Cerebellar nuclear complex (tissue), 1 donor: ENCODE measurements at places on chromosomes 11 and 22.

- DNase-seq, result no peak
Measured at GRCh38 chr11:130208241-130209127, 48.9 kb downstream of the ST14 start.

GRCh38 chr11:110217223-110217877 is 79.1 kb downstream of the RDX start:
- DNase-seq, result no peak

- no peak for DNase-seq
Measured at GRCh38 chr11:114077482-114078305, 18.2 kb downstream of the ZBTB16 start.

DNA sequence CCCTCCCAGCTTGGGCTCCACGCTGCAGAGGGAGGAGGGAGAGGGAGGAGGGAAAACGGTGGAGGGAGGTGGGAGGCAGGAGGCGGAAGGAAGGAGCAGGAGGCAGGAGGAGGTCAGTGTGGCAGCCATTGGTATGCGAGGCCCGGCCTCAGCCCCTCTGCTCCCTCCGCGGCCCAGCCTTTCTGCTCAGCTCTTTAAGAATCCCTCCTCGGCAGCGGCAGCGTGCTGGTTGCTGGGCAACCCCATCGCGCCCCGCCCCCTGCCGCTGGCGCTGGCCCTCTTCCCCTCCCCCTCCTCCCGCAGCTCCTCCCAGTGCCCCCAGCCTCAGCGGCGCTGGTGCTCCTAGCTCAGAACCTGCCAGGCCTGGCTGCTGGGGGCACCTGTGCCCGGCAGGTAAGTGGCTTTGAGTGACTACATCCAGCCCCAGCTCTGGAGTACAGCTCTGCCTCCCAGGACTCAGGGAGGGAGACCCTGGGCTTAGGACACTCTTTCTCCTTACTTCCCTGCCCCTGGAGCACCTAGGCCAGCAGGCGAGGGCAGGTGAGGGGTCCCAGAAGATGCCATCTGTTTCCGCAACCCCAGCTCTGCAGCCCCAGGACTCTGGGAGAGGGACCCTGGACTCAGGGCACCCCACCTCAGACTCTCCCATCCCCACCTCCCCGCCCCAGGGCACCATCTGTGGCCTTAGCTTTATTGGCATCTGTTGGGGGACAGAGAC is 7.2 kb upstream of the FLRT1 start:
- DNase-seq, result no peak

DNA sequence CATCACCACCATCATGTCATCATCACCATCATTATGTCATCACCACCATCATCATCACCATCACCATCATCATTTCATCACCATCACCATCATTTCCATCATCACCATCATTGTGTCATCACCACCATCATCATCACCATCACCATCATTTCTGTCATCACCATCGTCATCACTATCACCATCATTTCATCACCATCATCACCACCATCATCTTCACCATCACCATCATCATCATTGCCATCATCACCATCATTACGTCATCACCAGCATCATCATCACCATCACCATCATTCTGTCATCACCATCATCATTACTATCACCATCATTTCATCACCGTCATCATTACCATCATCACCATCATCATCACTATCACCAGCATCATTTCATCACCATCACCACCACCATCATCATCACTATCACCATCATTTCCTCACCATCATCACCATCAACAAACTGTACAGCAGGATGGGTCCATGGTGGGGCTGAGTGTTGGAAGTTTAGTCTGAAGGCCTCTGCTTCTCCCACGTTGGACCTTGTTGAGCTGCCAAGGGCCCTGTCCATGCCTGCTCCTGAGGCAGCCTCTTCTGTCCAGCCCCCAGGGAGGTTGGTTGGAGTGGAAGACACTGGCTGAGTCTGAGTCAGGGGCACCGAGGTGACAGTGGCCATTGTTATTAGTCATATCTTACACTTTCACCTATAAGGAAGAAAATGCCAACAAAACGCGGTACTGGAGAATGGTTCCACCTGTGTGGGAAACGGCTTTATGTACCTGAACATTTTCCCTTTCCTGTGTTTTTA is 247.1 kb downstream of the TBC1D22A start:
- DNase-seq, result no peak

DNA sequence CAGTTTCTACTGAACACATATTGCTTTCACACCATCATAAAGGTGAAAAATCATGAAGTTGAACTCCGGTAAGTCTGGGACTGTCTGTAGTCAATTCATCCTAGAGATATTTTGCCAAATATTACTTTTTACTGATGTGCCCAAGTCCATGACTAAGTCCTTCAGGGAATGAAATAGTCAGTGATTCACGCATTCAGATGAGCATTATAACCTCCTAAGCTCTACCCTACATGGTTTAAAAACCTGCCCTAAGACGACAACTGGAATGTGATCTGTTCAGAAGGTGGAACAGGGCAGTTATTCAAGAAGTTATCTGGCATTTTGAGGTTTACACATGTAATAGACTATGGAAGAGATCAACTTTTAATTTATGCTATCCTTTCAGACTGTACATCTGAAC is 125.6 kb downstream of the TRPC6 start:
- DNase-seq, result no peak

DNA sequence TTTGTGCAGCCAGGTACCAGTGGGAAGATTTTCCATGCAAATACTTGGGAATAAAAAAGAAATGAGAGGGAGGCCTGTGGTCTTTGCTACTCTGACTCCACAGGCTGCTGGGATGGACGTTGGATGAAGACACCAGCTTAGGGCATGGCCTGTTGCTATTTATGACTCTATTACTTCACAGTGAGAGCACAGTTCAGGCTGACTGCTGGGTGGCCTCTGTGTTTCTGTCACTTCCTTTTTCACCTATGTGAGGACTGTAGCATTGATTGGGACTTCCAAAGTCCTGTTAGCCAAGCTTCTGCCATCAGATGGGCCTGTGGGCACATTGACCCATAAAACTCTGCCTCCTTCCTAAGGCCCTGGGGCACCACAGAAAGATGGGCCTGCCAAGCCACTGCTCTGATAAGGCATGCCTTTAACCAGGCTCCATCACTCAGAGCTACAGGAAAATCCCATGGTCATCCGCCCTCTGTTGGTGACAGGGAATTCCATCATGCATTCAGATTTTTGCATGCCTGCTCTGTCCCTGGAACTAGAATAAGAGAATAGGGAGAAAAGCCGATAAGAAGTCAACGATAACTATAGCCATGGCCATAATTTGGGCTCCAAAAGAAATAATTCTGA is 64.6 kb downstream of the KCNJ1 start:
- no peak for DNase-seq

DNA sequence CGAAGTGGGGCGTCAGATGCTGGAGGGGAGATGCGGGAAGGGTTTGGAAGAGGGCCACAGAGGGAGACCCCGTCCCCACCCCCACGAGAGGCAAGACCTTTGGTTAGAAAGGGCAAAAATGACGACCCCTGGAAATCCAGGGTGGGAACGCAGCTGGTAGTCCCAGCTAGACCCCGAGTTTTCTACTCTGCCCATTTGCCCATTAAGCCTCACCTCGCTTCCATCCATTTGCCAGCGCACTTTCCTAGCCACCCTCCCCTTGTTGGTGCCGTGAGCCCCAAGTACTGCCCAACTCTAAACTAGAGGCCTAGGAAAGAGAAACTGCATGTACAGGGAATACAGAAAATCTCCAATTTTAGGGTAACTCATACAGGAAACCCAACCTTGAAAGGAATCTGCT is 370 bp downstream of the DDX25 start:
- DNase-seq, result no peak

DNA sequence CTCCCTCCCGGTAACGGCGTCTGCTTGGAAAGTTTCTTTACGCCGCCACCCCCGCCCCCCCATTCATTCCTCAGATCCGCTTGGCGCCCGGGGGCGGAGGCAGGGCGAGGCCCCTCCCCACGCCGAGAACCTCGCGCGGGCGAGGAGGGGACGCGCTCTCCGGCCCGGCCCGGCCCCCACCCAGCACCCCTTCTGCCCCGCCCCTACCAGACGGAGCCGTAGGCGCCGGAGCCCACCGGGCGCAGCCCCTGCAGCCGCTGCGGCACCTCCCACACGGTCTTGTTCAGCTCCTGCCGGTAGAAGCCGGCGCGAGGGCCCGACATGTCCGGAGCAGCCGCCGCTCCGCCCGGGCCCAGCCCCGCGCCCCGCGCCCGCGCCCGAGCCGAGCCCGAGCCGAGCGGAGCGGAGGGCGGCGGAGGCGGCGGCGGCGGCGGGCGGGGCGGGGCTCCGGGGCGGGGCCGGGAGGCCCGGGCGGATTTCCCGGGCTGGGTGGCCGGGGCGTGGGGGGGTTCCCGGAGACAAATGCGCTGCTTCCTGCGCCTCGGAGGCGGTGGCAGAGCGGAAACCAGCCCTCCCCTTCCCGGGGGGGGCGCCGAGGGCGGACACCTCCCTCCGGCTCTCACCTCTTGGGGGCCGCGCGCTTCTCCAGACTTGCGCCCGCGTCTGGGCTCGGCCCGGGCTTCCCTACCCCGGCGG is at the start of gene MAPK11:
MAPK11 (minus strand) TSS at position 411 of the 696 bp plus-strand sequence; CDS start at position 323, 88 bp downstream.
- DNase-seq, result no peak

DNA sequence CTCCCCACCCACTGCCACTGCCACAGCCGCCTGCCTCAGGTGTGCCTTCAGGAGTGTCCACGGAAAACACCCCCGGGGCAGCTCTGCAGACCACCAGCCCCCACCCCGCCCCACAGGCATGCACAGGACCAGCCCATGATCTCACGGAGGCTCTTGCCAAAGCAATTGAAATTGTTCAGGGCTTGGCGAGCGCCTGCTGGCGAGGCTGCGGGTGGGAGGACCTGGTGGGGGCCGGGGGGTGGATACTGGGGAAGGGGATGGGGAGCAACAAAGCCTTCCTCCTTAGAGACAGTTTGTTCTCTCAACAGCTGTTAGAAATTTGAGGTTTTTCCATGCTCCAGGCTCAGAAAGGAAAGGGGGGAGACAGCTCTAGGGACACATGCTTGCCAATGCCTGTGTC is 274.7 kb downstream of the MN1 start:
- no peak for DNase-seq

DNA sequence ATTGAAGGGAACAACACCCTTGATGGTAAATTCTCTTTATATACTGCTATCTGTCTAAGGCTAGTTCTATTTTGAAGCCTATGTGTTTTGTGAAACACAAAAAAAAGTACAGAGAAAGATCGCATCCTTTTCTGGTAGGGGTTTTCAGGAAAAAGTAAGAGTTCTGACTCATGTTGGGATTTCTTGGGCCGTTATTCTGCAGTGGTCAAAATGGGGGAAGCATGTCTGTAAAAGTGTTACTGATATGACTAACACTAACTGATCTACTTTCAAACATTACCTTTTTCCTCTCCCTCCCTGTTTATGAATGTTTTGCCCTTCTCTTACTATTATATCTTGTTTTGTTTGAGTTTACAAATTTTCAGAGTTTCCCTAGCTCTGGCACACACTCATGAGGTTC is 53.9 kb downstream of the CTNND1 start:
- DNase-seq, result no peak

GRCh38 chr11:75524665-75525432 is 892 bp downstream of the GDPD5 start:
- no peak for DNase-seq

DNA sequence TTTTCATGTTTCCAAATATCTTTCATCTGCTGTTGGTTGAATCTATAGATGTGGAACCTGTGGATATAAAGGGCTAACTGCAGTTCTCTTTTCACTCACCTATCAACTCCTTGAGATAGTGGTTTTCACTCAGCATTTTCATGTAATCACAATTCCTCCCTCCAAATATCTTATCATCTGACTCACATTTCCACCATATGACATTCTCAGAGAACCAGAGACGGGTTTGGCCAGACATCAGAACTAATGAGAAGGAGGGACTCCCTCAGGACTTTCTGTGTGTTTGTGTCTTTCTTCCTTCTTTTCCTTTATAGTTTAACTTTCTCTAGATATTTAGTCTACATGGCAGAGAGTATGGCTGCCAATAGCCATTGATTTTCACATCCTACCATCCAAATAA is 134.8 kb upstream of the DDI1 start:
- DNase-seq, result no peak

DNA sequence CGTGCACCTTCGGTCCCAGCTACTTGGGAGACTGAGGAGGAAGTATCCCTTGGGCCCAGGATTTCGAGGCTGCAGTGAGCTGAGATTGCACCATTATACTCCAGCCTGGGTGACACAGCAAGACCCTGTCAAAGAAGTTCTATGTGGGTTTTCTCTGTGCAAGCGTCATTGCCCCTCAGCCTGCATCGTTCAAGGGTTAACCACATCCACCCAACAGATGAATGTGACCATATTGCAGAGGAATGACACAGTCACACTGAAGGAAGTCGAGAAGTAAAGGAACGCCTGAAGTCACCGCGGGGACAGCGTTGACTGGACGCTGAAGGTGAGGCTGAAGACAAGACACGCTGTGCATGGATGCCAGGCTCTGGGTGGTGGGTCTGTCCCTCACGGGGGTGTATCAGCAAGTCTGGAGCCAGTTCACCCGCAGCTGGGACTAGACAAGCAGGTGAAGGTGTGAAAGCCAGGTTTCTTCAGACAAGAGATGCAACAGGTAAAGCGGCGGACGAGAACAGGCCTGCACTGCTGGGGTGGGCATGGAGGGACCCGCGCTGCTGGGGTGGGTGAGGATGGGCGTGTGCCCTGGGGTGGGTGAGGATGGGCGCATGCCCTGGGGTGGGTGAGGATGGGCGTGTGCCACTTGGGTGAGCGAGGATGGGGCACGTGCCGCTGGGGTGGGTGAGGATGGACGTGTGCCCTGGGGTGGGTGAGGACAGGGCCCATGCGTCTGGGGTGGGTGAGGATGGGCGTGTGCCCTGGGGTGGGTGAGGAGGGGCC is 36.5 kb upstream of the TOLLIP start:
- no peak for DNase-seq

- DNase-seq, result no peak
Measured at GRCh38 chr11:114159320-114159719, 99.8 kb downstream of the ZBTB16 start.

- no peak for DNase-seq
Measured at GRCh38 chr22:43689356-43689755, 122.7 kb downstream of the EFCAB6 start.

DNA sequence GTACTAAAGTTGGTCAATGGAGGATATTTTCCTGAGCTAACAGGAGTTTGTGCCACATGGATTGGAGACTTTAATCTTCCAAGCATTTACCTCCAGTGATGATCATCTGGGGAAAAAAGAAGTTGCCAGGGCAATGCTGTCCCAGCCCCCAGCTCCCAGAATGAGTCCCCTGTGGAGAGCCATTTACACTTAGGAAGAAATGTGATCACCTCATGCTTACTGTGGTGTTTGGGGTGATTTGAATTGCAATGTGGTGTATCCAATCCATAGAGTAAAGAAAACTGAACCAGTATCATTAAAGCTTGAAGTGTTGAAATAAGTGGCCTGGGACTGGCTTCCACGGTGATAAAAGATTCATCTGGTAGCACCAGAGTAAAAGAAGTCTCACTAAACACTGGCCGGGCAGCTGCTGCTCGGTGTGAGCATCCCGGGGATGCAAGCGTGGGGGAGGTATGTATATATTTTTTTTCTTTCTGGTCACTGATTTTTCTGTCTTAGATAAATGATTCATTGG is 117.2 kb upstream of the NTM start:
- no peak for DNase-seq

DNA sequence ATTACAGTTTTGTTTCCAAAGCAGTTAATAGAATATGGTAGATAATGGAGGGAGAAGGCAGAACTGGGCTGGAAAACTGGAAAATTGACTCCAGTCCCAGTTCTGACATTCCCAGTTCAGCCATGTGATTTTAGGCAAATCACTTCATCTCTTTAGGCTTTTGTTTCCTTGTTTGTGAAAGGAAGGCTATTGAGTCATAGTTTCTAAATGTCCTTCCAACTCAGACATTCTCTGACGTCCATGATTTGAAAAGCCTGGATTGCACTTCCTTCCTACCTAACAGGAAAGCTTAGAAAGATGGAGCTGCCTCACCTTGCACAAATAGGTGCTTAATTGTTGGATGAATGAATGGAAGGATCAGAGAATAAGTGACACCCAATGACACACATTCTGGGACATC is 19.8 kb upstream of the GALNT18 start:
- no peak for DNase-seq
